ENCODE measurements at places on chromosomes 4 and X.

GRCh38 chr4:79450053-79450452, 42.0 kb upstream of the GK2 start:
- peaks cover 25% of the 10 kb centered on the region for H3K27me3 ChIP-seq
- no peak for DNase-seq

DNA sequence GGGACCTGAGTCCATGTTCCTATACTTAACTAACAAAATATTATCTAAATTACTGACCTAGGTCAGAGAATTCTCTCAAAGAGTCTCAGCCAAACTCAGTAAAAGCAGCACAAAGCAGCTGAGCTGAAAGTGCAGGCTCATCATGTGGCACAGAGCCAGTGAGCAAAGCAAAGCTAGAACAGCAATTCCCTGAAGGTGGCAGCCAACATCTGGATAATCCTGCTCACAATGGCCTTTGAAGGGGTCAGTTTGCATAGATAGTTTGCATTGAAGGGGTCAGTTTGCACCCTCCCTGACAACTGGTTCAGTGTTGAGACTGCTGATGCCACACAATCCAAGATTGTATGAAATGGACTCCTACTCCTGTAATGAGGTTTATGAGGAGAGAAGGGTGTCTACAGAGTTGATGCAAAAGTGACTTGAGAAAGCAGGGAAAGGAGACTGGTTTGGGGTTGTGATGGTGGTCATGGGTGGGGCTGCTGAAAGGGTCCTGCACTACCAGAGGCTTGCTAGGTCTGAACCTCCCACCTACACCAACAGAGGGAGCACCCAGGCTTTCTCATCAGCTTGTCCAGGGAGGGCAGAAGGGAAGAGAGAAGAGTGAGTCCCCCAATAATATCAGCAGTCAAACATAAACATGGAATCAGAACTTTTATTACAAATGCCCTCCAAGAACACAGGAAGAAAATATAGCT, 39.7 kb downstream of the TRIM61 start:
- peak; percentile 54 for DNase-seq
- H3K36me3 ChIP-seq: no peaks in the 10 kb centered on the region
- H3K27ac ChIP-seq: no peak overlapping the region

- H3K4me3 ChIP-seq: no peak overlapping the region
- H3K4me1 ChIP-seq: peaks cover 16% of the 10 kb centered on the region
- peaks cover 71% of the 10 kb centered on the region for H3K27me3 ChIP-seq
- H3K27ac ChIP-seq: no peak overlapping the region
- H3K36me3 ChIP-seq: peaks cover 7% of the 10 kb centered on the region
Observed at GRCh38 chrX:21958187-21958586, 17.7 kb downstream of the SMS start.

DNA sequence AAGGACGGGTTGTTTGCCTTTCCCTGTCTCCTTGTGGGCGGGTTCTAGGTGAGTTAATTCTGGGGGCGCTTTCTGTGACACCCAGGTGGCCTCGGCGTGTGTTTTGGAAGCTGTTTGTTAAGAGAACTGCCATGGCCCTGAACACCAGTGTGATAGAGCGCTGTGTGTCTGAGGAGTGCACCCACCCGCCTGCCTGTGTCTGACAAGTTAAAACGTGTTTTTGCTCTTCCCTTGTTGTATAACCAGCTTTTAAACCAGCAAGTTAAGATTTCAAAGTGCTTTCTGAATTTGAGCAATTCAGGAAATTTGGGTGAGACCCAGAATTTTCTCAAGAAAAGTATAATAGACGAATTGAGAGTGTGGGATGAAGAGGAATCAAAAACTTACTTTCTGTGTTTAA, 55.2 kb upstream of the HGFAC start:
- peaks cover 58% of the 10 kb centered on the region for H3K4me1 ChIP-seq
- H3K27me3 ChIP-seq: no peaks in the 10 kb centered on the region
- peaks cover 16% of the 10 kb centered on the region for H3K36me3 ChIP-seq
- H3K27ac ChIP-seq: peak overlapping the region; percentile 98
- peak overlapping the region; percentile 81 for H3K4me3 ChIP-seq
- DNase-seq: peak; percentile 33
